NCI-H446 treated with DMSO at 0.1 percent for 48 hours (cell line): ENCODE measurements at places on chromosomes 2 and 18.

DNA sequence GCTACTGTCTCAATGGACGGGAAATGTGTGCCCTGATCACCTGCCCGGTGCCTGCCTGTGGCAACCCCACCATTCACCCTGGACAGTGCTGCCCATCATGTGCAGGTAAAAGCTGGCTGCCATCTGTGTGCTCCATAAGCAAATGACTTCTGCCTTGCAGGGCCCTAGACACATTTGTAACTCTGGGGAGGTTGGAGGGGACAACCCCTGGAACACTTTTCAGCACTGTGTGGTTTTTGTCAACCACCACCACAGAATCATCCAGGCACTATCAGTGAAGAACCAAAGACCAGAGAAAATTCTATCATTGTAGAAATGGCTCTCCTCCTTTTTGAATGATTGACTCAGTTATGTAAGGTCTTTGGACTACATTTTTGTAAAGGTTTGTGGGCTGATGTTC lies 84.3 kb downstream of the FEZ2 start:
- DNase-seq: no peak

DNA sequence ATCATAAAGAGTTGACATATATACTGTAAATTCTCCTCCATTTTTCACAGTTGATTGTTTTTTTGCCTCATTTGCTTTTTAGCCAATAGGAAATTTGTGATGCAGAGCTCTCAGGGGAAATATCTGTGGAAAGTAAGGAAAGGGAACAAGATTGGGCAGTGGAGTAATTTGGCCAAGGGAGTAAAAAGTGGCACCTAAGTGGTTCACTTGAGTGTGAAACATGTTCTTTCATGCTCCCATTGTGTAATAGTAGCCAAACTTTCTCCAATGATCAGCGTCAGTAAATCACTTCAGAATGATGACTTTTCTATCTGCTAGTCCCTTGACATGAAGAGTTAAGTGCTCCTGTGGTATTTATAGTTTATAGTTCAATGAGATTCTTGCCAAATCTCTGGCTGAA lies 141.9 kb upstream of the KCNJ3 start:
- DNase-seq: peak; percentile 47

DNA sequence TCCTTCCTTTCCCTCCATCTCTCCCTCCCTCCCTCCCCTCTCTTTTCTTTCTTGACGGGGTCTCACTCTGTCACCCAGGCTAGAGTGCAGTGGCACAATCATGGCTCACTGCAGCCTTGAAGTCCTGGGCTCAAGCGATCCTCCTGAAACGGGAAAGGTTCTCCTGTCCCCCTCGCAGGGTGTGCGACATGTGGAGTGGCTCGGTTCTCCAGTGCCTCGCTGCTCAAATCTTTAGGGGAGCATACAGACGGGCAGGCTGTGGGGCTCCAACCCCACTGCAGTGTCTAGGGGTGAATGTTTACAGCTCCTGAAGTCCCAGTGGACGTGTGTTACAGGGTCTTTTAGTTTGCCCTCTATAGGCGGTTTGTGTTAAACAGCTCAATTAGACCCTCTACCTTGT lies 74.0 kb downstream of the MEX3C start:
- no peak for DNase-seq

- DNase-seq: no peak
These were observed 25.7 kb downstream of the SGPP2 start for GRCh38 chr2:222450021-222450420.

- no peak for DNase-seq
These were observed 287.2 kb upstream of the FN1 start for GRCh38 chr2:215722986-215723630.
